ENCODE measurements at places on chromosomes 2 and 18. TPM values are rescaled to one million over a fixed set of nuclear protein-coding genes. Genes with fewer than 3 reads are reported as not detected.
A peak's percentile ranks its signal among the peaks of the same experiment; 100 is the strongest.

Gene ADRA2B
- total RNA-seq, result not detected

Gene PLB1
- 1.3 TPM for total RNA-seq

Gene ANKRD30BL
- not detected for total RNA-seq

Gene CXCR1
- not detected for total RNA-seq

Gene ERICH2
- 1.4 TPM for total RNA-seq

Gene NEU2
- 4.0 TPM for total RNA-seq

Gene FN1
- total RNA-seq, result 248 TPM

Gene FASTKD2
- total RNA-seq, result 41.4 TPM

Gene SGPP2
- not detected for total RNA-seq

Gene THSD7B
- under 0.01 TPM for total RNA-seq

Gene HOXD12
- not detected for total RNA-seq

Gene MOCOS
- 5.1 TPM for total RNA-seq

- DNase-seq, result no peak
These were observed 3.4 kb downstream of the PXDN start for GRCh38 chr2:1740716-1741589.

- DNase-seq, result peak; percentile 51
These were observed 213.0 kb downstream of the SP3 start for GRCh38 chr2:173752152-173752551.

GRCh38 chr2:59077981-59078531, 836.9 kb upstream of the FANCL start:
- no peak for DNase-seq

DNA sequence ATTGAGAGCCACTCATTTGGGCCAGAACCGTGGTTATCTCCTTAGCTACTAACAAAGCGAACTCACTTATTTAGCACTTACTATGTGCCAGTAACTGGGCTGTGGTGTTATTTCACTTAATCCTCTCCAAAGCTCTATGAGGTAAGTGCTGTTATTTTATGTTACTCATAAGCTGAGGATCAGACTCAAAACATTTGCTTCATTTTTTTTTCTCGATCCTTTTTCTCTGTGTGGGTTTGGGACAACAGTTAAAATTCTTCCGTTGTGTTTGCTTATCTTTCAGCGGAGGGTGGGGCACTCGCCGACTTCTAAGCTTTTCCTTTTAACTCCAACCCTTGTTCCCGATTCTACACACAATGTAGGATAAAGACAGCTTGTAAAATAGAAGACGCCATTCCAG, 52.8 kb downstream of the TMEM178A start:
- DNase-seq, result no peak

- no peak for DNase-seq
These were observed 117.1 kb downstream of the KCNS3 start for GRCh38 chr2:17995593-17995992.

- DNase-seq, result no peak
These were observed 147.6 kb downstream of the HDAC4 start for GRCh38 chr2:239253264-239253663.

DNA sequence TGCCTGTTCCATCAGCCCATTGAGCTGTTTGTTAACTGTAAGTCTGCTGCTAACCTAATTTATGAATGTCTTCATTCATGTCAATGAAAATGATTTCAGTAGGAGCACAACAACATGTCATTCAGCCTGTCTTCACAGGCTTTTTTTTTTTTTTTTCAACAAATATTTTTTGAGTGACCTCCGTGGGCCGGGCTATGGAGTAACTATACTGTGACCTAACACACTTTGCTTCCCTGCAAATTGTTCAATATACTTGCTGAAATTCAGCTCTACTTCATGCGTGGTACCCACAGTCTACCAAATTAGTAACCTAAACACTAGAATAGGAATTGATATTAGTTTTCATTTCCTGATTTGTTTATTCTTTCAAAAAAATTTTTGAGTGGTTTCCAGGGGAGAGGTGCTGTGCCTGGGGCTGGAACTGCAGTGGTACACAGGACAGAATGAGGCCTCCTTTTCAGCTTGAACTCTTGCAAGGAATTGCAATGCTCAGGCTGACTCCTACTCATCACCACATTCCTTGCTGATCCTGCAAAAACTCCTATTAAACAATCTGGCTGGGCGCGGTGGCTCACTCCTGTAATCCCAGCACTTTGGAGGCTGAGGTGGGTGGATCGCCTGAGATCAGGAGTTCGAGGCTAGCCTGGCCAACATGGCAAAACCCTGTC, 87.1 kb downstream of the CDH20 start:
- DNase-seq, result no peak

- no peak for DNase-seq
These were observed 184.2 kb upstream of the ACAA2 start for GRCh38 chr18:49997558-49997957.

DNA sequence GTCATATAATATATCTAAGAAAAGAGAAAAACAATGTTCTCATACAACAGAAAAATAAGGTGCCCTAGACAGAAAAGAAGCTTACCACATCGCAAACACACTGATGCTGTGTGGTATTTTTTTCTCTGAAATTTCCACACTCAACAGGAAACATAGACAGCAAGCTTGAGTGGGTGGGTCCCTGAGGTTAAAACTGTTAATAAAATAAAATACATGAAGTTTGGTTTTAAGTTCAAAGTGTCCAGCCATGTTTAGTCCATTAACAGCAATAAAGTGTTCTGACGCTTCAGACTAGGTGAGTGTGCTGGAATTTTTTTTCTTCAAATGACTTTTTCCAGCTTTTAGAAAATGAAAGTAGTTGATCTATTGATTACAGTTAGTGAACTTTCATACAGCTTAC, 83.3 kb upstream of the EPB41L5 start:
- no peak for DNase-seq

DNA sequence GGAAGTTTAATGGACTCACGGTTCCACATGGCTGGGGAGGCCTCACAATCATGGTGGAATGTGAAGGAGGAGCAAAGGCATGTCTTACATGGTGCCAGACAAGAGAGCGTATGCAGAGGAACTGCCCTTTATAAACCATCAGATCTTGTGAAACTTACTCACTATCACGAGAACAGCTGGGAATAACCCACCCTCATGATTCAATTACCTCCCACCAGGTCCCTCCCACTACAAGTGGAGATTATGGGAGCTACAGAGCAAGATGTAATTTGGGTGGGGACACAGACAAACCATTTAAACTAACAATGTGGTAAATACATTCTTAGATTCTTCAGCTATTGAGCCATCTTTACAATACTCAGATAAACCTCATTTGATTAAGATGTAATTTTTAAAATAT, 176.1 kb downstream of the SH3BP4 start:
- DNase-seq, result no peak

GRCh38 chr2:56088411-56088810, 95.4 kb upstream of the CCDC85A start:
- peak; percentile 7 for DNase-seq

- DNase-seq, result no peak
These were observed 99.7 kb downstream of the SMAD2 start for GRCh38 chr18:47830772-47831171.

GRCh38 chr2:72096181-72096580, 51.5 kb downstream of the CYP26B1 start:
- DNase-seq, result no peak

DNA sequence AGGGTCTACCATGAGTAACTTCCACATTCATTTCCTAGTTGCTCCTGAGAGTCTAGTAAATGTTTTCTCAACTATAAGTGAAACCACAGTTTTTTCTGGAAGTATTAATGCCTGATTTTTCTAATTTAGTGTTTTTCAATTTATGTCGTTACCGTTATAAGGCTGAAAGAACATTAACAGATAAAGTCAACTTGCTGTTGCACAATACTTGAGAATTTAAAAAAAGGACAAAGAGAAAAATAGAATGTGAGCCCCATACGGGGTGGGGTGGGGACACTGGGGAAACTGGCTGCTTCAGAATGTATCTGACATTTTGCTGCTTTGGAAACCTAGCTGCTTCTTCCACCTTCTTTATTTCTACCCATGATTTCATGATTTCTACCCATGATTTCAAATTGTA, 26.2 kb downstream of the CNOT11 start:
- DNase-seq, result no peak

DNA sequence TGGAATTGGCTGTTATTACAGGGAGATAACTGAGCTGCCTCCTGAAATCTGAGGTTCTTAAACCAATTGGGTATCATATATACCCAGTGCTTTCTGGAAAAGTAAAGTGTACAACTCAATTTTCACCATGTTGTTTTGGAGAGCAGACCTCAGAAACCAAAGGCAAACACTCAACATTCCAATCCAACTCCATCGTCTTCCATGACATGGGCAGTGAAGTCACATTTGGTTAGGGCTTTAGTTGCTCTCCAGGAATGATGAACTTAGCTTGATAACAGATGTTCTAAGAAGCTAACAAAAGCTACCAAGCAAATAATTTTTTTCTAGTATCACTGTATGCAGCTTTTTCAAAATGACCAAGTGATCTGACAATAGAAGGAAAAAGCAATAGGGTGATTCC, 107.0 kb upstream of the SLC35G4 start:
- no peak for DNase-seq

DNA sequence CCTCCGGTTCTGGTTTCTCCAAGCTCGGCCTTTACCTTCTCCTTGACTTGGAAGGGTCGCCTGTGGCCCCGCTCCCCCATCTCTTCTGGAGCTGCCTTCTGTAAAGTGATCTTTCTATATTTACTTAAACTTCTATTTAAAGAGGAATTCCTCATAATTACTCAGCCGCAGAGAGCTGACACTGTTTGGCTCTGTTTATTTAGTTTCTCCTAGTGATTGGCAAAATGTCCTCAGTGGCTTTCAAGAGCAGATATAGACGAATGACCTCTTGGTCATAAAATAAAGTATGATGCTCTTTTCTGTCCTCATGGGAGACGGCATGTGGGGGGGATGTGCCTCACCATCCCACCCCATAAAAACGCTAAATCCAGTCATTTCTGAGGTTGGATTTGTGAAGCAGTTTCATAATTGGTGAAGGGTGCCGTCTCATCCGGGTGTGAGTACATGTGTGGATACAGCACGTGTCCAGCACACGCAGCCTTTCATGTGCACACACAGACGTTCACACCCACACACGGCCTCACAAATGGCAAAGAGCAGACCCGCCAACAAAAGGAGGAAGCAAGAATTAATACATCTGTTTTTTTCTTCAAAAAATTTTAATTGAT, 43.4 kb upstream of the SMAD7 start:
- peak; percentile 63 for DNase-seq

- DNase-seq, result no peak
These were observed 19.0 kb downstream of the TBC1D8 start for GRCh38 chr2:101132202-101132601.

- no peak for DNase-seq
These were observed 485.6 kb upstream of the SPRED2 start for GRCh38 chr2:65917986-65918385.

DNA sequence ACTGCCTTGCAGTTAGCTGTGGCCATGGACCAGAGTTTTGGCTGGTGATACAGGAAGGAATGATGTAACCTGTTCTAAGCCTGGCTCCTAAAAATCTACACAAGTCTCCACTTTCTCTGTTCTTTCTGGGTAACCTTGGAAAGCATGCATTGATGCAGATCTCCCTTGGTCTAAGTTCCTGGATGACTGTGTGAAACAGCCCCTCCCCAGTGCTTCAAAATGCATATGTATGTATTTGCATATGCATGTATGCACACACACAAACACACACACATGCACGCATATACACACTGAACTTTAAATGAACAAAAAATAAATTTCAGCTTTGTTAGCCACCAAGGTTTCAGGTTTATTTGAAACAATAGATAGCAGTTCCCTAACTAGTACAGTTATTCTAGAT, 296.1 kb downstream of the OSR1 start:
- DNase-seq, result no peak

DNA sequence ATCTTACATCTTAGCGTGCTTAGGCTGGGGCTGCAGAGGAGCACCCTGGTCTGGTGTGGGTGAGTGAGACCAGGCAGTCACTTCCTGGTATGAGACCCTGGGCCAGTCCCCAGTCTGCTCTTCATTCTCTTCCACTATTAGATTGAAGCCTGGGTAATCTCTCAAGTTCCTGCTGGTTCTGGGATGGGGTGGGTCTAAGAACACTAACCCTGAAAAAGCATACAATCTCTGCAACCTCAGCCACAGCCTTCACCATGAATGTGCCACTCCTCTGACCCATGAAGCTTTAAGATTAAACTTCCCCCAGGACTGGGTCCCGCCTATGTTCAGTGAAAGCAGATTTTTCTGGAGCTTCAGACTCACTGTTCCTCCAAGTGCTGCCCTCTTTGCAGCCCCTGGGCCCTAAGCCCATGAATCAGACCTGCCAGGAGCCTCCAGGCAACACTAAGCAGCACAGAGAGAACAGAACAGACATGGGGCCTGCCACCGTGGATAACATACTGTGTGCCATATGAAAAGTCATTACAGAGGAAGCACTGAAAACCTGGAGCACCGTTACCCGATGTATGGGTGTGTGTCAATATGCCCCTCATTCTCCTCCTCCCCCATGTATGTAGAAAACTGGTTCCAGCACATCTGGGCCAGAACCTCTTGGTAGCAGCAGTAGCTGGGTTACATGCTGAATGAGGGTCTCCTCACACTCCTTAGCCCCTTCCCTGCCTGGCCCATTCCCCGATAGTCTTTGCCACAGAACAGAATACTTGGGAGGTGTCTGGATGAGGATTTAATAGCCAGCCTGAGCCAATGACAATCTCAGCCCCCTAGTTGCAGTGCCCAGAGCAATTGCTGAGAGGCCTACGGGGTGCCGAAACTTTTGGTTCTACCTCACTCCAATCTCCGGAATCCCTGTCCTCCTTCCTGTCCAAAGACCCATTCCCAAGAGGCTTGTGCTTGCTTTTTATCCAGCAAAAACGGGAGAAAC, 2.7 kb upstream of the SIX2 start:
- DNase-seq, result no peak

DNA sequence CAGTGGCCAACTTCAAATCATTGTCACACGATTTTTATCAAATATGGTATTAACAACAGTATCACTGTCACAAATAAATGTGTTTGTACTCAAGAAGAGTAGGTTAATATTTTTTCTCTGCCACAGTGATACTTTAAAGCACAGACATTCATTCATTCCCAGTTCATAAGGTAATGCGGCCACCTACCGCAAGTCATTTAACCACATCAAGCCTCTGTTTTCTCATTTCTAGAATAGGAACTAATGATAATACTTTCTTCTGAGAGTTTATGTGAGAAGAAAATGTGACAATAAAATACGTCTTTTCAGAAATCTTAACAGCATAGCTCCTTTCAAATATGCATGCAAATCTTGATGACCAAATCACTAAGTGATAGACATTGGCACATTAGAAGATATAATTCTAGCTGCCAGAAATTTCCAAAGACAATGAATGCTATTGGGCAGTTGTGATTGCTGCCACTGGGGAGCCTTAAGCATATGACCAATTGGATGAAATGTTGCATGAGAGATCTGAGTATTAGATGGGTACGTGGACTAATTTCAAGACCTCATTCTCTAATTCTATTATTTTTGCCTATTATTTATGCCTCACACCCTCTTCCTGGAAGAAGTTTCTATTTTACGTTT, 430.9 kb downstream of the PID1 start:
- no peak for DNase-seq

- peak; percentile 42 for DNase-seq
These were observed 45.5 kb upstream of the CAB39 start for GRCh38 chr2:230666885-230667712.

GRCh38 chr2:150234787-150235446, 252.6 kb downstream of the RND3 start:
- DNase-seq, result peak; percentile 62

- DNase-seq, result no peak
These were observed 4.7 kb upstream of the TEX261 start for GRCh38 chr2:70999362-70999761.

Data from PC-3 (cell line).